Stimulated activated CD8-positive, alpha-beta memory T cell treated with anti-CD3 and anti-CD28 coated beads, Interleukin-7, amount 100 ng/mL, for 48 hours (primary cell): ENCODE measurements at places on chromosomes 12 and 14.

DNA sequence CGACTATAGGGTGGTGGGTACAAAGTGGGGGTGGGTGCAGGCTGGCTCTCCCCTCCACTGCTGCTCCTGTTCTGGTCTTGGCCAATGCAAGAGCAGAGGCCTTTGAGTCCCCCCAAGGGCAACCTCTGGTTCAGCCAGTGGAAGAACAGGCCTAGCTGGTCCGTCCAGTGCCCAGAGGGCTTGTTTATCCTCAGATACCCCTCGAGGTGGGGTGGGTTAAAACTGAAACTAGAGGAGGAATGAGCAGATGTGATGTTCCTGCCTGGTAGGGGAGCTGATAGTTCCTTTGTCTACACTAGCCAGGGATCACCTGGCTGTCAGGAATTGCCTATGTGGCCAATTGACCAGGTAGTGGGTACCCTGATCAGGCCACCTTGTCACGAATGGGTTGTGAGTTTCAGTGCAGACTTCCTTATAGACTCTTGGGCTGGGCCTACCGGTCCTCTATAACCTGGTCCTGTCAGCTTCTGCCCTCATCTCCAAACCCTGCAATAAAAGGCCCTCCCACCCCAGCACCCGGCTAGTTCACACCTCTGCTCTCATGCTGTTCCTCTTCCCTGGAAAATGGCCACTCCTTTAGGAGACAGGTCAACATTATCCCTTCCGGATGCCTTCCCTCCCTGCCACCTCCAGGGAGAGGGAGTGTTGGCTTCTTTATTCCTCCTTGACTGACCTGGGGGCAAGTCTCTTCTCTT is 10.7 kb upstream of the HSP90AA1 start:
- no peak for DNase-seq

DNA sequence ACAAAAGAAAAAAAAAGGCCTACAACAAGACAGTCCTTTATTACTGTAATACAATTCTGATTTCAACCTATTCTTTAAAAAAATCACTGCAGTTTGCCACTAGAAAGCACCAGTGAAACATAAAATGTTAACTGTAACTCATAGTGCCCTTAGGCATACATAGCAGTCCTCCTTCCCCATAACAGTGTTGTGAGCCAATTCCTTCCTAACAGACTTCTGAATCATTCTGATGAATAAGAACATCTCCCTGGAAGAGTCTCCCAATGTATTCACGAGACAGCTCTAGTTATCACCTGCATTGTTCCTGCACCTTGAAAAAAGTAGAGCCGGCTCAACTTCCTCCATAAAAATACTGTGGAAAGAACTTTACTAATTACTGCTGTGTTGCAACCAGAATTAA is 213.6 kb upstream of the FSCB start:
- no peak for DNase-seq

DNA sequence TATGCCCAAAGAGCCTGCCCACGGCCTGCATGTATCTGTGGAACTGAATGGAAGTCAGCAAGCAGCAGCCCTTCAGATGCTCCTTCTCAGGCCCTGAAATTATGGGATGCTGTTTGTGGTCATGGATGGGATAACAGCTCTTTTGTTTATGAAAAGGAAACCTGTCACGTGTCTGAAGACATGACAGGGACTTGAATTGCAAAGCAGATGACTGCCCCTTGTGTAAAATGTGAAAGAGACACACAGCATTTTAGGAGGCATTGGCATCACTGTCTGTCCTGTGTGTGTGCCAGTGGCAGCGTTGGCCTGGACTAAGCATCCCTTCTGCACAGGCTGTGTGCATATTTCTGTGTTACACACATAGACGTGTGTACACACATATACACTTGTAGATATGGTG is 192.1 kb downstream of the VRK1 start:
- DNase-seq: no peak

- DNase-seq: no peak
These were observed 34.5 kb downstream of the PLCZ1 start for GRCh38 chr12:18703321-18703720.

DNA sequence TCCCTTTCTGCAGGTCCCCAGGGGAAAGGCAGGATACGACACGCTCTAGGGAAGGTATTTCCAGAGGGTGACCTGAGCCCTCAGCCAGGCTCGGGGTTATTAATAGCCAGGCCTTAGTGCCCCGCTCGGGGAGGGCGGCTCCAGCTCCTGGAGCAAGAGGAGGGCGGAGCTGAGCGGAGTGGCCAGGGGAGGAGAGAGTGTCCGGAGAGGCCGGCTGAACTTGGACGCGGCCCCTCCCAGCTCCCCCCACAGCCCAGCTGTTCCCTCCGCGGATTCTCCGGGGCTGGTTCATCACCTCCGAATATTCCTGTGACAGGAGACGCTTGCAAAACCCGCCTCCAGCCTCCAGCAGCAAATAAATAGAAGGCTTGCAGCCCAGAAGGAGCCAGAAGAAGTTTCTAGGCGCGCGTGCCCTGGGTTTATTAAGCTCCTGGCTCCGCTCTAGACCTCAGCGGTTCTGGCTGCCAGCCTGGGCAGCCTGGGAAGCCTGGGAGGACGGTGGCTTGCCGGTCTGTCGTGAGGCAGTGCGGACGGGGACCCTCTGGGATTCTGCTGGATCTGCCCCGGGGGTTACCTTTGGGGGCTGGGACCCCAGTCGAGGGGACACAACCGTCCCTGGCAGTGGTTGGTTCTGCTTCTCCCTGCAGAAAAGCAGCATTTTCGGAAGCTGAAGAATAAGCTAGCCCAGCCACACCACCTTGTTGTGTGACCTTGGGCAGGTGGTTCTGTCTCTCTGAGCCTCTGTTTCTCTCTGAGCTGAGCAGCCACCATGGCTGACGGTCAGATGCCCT is at the start of gene HSPB8:
HSPB8 (plus strand) TSS at position 388 of the 791 bp plus-strand sequence; CDS start at position 770, 382 bp downstream.
- no peak for DNase-seq

DNA sequence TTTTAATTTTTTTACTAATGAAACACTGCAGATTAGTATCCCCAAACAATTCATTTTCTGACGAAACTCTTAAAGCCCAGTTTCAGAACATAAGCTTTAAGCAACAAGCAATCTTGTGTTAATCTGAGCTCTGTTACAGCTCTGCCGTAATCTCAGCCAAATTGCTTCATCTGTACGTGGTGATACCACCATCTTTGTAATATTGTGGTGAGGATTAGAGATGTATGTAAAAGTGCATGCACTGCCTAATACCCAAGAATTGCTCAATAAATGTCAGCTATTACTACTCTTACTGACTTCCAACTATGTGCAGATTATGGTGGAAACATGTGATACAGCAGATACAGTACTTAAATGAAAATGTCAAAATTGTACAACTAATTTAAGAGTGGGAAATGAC is 1.8 kb downstream of the AKAP5 start:
- no peak for DNase-seq
